ENCODE measurements at places on chromosomes 6 and 20.

DNA sequence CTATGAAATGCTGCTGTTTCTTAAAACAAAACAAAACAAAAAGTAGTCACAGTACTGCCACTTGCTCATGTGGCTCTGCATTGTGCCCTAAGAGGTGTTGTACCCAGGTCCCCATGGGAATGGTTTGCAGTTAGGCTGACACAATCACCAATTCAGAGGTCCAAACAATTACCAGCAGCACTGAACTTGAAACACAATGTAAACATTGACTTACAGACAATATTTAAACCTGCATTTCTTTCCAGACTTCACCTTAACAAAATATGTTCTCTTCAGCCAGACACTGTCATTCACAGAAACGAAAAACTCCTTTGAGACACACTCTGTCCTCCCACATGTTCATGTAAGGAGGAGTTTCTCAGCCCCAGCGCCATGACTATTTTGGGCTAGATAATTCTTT, 206.8 kb upstream of the ARG1 start:
- H3K36me3 ChIP-seq = peaks cover 9% of the 10 kb centered on the region
- H3K27me3 ChIP-seq = peaks cover 3% of the 10 kb centered on the region
- no peak overlapping the region for H3K27ac ChIP-seq
- no peak for DNase-seq
- H3K4me1 ChIP-seq = peaks cover 5% of the 10 kb centered on the region

DNA sequence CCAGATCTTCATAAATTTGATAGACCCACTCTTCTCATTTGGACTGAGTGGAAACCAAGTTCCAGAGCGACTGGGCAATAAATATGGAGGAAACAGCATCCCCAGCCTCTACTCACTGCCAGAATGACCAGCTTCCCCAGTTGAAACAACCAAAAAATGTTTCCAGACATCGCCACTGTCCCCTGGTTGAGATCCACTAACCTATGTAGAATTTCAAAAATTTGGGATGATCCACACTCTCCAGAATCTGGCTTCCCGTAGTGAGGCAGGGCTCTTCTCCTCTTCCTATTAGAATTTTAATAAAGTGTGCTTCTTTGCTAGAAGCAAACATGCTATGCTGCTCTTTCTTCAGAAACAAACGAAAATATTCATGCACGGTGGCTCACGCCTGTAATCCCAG, 287.0 kb upstream of the SUPT3H start:
- DNase-seq = no peak
- peaks cover 44% of the 10 kb centered on the region for H3K4me1 ChIP-seq
- H3K36me3 ChIP-seq = peaks cover 4% of the 10 kb centered on the region
- H3K4me3 ChIP-seq = peak overlapping the region; percentile 78
- H3K27ac ChIP-seq = no peak overlapping the region

- no peaks in the 10 kb centered on the region for H3K36me3 ChIP-seq
- H3K27me3 ChIP-seq = peaks cover 15% of the 10 kb centered on the region
- H3K27ac ChIP-seq = no peak overlapping the region
- H3K4me1 ChIP-seq = peaks cover 67% of the 10 kb centered on the region
- H3K4me3 ChIP-seq = no peak overlapping the region
Measured at GRCh38 chr6:32081168-32081990, 27.8 kb downstream of the TNXB start.

DNA sequence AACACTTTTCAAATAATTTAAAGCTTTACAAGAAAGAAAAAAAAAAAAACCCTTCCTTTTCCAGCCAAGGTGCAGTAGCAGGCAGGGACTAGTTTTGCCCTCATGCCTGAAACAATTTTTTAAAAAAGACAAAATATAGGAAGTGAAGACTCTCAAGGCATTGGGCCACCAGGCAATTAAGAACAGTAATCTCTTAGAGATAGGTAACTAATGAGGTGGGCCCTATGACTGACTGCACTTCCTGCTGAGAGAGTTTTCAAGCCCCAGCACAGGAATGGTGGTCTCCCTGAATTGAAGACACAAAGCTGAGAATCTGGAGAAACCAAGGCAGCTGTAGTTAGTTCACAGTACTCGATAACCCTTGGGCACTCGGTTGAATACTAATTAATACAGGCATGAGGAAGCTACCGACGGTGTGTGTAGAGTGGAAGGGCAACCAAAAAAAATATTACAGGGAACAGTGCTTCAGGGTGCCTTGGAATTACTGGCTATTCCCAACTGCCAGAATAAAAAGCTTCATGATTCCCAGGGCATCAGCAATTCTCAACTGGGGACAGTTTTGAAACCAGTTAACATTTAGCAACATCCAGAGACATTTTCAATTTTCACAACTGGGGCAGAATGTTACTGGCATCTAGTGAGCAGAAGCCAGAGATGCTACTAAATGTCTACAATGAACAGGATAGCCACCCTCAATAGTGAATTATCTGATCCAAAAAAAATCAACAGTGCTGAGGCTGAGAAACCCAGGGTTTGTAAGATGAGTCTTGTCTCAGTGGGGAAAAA, 36.0 kb upstream of the PLN start:
- DNase-seq = no peak
- no peak overlapping the region for H3K4me3 ChIP-seq
- peak overlapping the region; percentile 89 for H3K27ac ChIP-seq
- no peaks in the 10 kb centered on the region for H3K4me1 ChIP-seq
- no peaks in the 10 kb centered on the region for H3K36me3 ChIP-seq

DNA sequence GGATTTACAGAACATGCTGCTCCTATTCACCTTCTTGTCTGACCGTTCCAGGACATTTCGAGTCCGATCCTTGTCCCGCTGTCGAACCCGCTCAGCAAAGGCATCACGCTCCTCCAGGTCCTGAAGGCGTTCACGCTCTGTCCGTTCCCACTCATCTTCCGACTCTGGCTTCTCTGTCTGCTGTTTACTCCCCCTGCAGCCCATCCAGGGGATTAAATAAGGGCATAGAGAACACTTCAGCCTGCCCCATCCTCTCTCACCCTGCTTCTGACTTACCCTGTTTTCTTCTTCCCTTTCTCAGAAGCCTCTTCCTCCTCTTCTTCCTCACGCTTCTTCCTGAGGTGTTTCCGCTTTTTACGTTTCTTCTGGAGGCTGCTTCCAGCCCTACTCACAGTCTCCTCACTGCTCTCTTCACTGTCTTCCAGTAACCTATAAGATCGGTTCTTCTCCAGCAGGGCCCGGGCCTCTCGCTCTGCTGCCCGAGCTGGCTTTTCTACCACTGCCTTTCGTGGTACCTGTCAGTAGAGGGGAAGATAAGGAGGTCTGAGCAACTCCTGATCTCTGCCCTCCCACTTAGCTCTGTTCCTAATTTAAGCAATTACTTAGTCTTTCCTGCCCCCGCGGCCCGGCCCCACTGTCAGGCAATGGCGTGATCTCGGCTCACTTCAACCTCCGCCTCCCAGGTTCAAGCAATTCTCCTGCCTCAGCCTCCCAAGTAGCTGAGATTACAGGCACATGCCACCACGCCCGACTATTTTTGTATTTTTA, 1.9 kb downstream of the DHX16 start:
- H3K27ac ChIP-seq = no peak overlapping the region
- peak overlapping the region; percentile 84 for H3K4me3 ChIP-seq
- H3K4me1 ChIP-seq = peaks cover 24% of the 10 kb centered on the region
- H3K36me3 ChIP-seq = peaks cover 29% of the 10 kb centered on the region
- peaks cover 4% of the 10 kb centered on the region for H3K27me3 ChIP-seq

DNA sequence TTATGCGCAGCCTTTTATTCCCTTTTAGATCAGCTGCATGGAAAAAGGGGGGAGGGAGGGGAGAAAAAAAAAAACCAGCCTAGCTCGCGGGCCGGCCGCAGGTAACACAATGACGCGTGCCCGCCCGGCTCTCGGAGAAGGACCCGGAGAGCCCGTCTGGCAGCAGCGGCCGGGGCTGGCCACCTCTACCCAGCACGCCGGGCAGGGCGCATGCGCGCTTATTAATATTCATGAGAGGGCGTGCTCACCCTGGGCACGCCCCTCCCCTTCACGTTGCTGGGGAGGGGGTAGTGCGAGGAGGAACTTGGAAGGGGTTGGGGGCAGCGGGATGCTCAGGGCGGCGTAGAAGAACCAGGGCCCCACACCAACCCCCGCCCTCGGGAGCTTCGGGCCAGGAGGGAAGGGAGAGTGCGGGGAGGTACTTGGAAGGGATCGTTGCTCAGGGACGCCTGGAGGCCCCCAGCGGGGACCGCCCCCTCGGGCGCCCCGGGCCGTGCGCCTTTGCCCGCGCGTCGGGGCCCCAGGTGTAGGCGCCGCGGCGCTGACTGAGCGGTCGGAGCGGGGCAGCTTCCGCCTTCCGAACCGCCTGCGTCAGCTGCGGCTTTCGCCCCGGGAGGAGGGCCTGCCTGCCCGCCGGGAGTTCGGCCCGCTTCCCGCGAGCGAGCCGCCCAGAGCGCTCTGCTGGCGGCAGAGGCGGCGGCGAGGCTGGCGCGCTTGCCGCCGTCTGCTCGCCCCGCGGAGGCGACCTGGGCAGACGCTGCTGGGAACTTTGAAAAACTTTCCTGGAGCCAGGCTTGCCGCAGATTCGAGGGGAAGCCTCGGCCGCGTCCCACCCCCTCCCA, at the start of gene JAG1:
JAG1 (minus strand) TSS at position 158 of the 842 bp plus-strand sequence. CDS start 469 bp downstream, outside the sequence.
- H3K36me3 ChIP-seq = peaks cover 5% of the 10 kb centered on the region
- peaks cover 4% of the 10 kb centered on the region for H3K27me3 ChIP-seq
- H3K4me1 ChIP-seq = peaks cover 58% of the 10 kb centered on the region
- peak within 1 kb of the TSS; percentile 100 for H3K4me3 ChIP-seq

DNA sequence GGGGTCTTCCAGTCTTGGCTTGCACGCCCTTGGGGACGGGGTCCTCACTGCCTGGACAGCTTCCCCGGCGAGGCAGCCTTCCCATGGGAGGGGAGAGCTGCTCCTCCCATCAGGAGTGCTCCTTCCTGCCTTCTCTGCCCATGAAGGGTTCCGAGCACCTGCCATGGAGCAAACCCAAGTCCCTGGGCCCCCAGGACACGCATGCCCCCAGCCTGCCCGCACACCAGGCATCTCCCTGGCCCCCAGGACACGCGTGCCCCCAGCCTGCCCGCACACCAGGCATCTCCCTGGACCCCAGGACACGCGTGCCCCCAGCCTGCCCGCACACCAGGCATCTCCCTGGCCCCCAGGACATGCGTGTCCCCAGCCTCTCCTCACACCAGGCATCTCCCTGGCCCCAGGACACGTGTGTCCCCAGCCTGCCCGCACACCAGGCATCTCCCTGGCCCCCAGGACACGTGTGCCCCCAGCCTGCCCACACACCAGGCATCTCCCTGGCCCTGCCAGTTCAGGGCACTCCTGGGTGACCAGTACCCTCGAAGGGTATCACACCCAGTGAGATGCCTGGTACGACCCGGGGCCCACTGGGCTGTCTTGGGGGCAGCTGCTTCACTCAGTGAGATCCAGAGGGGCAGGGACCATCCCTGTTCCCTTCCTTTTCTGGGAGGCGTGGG, 21.7 kb downstream of the COL20A1 start:
- peaks cover 11% of the 10 kb centered on the region for H3K4me1 ChIP-seq
- DNase-seq = no peak

DNA sequence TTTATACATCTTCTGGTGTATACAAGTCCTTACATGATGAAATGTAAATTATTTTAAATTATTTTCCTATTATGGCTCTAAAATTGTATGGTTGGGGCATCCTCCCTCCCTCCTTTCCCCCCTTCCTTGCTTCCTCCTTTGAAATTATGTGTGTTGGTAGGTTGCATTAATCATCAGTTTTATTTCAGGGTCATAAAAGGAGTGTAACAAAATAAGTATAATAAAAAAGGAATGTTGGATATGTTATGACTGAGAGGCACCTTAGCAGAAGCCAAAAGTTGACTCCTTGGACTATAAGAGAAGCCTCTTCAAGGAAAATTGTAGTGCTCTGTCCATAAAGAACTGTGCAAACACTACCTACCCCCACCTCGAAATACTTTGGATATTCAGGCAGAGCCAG, 46.6 kb upstream of the PTPRK start:
- no peaks in the 10 kb centered on the region for H3K36me3 ChIP-seq
- no peak overlapping the region for H3K27ac ChIP-seq
- H3K4me3 ChIP-seq = no peak overlapping the region
- no peaks in the 10 kb centered on the region for H3K27me3 ChIP-seq
- DNase-seq = no peak

DNA sequence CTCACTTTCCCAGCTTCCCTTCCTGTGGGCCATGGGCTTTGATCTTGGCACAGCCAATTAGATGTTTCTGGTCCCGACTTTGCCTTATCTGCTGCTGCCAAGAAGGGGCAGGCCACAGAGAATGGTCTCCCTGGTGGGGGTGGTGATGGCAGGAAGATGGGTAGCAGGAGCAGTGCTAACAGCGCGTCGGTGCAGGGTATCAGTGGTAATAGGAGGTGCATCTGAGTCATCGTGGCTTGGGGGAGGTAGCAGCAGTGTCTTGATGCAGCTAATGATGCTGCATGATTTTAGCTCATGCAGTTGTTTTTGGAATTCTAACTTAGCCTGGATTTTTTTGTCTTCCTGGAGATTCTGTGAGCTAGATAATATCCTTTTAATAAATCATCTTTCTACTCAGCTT, 18.9 kb upstream of the MAS1 start:
- H3K27ac ChIP-seq = no peak overlapping the region
- no peak for DNase-seq
- H3K4me1 ChIP-seq = peaks cover 24% of the 10 kb centered on the region
- H3K27me3 ChIP-seq = peaks cover 11% of the 10 kb centered on the region

DNA sequence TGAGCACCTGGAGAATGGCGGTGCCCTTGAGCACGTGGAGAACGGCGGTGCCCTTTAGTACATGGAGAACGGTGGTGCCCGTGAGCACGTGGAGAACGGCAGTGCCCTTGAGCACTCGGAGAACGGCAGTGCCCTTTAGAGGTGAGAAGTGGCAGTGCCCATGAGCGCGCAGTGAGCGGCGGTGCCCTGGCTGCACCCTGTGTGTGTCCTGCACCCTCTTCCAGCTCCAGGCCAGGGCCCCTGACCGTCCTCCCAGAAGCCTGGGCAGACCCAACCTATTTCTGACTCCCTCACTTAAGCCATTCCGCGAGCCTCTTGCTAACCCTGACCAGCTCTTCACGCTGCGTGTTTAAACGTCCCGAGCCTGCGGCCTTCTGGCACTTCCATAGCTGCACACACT, 151.3 kb downstream of the DLL1 start:
- H3K4me1 ChIP-seq = peaks cover 5% of the 10 kb centered on the region
- DNase-seq = no peak
- H3K36me3 ChIP-seq = peaks cover 14% of the 10 kb centered on the region
- H3K27me3 ChIP-seq = peaks cover 11% of the 10 kb centered on the region
- no peak overlapping the region for H3K4me3 ChIP-seq

DNA sequence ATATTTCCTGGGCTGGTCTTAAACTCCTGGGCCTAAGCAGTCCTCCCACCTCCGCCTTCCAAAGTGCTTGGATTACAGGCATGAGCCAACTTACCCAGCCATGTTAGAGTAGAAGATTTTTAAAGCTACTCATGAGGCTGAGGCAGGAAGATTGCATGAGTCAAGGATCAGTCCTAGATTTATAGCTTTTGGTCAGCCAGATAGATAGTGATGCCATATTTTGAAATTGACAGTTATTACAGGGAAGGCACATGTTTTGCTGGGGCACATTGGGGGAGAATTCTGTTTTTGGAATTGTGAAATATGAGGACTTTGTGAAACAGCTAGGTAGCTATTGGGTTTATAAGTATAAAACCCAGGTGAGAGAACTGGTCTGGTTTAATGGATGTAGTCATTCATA, 40.9 kb downstream of the DOP1A start:
- no peaks in the 10 kb centered on the region for H3K27me3 ChIP-seq
- no peak overlapping the region for H3K4me3 ChIP-seq
- peaks cover 23% of the 10 kb centered on the region for H3K36me3 ChIP-seq
- H3K4me1 ChIP-seq = no peaks in the 10 kb centered on the region

All from nephron progenitor cell (in vitro differentiated cells).